ENCODE measurements at places on chromosomes 1 and 21. TPM values are rescaled to one million over a fixed set of nuclear protein-coding genes. Genes with fewer than 3 reads are reported as not detected.
A peak's percentile ranks its signal among the peaks of the same experiment; 100 is the strongest.

Gene FHAD1
- not detected for total RNA-seq

DNA sequence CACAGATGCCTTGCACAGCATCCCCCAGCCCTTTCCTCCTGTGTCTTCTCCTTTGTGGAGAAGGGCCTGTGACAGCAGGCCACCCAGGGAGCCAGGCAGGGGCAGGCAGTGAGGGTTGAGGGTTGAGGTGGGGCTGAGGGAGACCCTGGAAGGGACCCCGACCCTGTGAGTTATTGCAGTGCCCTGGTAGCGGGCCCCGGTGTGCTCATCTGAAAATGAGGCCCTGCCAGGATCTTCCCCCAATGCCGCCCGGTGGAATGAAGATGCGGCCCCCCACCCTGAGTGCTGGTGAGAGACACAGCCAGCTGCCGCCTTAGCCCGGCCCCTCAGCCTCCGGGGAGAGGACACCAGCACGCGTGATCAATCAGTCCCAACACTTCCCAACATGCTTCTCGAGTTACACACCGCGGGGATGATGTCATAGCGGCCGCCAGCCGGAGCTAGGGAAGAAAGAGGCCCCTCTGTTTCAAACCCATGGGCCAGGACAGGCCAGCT is 36.2 kb upstream of the ACTRT2 start:
- no peak for DNase-seq

DNA sequence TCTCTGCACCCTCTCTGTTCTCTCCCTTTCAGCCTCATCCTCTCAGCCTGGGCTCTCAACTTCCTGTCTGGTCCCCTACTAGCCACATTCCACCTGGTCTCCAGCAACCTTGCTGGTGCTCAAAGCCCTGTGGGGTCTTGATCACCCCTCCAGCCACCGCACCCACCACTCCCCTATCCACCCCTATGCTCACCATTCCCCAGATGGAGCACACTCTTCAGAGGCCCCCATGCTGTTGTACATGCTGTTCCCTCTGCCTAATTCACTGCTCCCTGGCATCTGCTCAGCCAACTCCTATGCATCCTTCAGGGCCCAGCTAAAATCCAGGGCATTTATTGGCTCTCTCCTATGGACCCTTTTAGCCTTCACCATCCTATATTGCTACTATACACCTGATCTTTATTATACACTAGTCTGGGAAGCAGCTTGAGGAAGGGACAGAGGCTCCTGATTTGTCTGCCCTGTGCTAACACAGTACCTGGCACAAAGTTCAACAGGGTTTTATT is 81.0 kb downstream of the GLIS1 start:
- no peak for DNase-seq

DNA sequence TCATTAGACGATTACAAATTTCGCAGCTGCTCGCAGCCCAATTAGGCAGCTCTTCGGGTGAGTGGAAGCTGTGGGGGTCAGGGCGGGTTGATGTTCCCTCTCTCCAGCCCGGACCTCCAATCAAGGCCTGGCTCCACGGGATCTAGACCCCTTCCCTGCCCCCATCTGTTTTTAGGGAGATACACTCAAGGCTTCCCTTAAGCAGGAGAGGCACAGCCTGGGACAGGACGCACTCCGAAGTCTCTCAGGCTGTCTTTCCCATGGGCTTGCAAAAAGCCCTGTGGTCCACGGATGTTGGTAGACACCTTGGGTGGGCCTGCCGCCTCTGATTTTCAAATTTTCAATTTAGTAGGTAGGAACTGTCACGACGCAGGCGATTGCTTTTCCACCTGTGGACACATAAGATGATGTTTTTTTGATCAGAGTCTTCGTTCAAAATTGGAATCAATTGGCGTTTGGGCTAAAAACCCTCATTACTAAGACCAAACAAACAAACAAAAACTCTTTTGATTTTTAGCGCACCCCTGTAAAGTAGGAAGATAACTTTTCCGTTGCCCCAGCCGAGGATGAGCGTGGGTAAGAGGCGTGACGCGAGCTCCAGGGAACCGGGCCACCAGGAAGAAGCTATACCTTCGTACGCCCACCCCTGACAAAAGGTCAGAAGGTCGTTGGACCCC is 2.5 kb upstream of the LHX8 start:
- DNase-seq: no peak

- DNase-seq: peak; percentile 77
Measured at GRCh38 chr1:12591267-12591938, 26.6 kb downstream of the DHRS3 start.

GRCh38 chr1:245221805-245222204 is 67.0 kb downstream of the KIF26B start:
- no peak for DNase-seq

- no peak for DNase-seq
Measured at GRCh38 chr1:84800090-84801073, 92.6 kb downstream of the LPAR3 start.

DNA sequence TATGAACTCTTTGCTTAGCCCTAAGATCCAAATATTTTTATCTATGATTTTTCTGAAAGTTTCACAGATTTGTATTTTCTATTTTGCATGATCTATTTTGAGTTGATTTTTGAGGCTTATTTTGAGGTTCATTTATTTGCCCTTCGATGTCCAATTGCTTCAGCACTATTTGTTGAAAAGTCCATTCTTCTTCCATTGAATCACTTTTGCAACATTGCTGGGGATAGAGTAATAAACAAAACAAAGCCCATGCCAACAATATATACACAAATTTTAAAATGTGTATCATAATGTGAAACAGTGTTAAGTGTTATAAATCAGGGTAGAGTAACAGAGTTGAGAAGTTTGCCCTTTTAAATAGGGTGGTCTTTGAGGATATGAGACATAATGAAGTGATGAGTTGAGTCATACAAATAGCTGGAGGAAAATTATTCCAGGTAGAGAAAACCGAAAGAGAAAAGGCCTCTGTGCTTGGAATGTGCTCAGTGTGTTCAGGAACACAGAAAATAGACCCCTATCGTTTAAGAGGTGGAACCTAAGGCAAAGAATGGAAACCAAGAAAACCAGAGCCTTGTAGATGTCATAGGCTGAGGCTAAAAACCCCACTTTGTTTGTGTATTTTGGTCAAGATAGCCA is 172.7 kb upstream of the NR5A2 start:
- DNase-seq: peak; percentile 41

Gene ITLN2
- not detected for total RNA-seq

GRCh38 chr1:220153147-220153546 is 59.2 kb downstream of the IARS2 start:
- no peak for DNase-seq

- no peak for DNase-seq
Measured at GRCh38 chr21:45932922-45933502, 48.6 kb upstream of the COL6A1 start.

Gene TBX15
- 38.7 TPM for total RNA-seq

Gene MAP1LC3C
- total RNA-seq: not detected

DNA sequence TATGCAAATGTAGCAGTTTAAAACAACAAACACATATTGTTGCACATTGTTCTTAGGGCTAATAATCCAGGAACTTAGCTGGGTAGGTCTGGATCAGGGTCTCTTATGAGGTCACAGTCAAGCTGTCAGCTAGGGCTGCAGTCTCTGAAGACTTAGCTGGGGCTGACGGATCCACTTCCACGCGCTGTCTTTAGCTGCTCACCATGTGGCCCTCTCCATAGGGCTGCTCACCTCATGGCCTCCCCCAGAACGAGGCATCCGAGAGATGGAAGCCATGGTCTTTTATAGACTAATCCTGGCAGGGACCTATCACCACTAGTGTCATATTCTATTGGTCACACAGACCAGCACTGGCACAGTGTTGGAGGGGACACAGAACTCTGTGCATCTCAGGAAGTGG is 8.7 kb upstream of the OXCT2 start:
- DNase-seq: no peak

DNA sequence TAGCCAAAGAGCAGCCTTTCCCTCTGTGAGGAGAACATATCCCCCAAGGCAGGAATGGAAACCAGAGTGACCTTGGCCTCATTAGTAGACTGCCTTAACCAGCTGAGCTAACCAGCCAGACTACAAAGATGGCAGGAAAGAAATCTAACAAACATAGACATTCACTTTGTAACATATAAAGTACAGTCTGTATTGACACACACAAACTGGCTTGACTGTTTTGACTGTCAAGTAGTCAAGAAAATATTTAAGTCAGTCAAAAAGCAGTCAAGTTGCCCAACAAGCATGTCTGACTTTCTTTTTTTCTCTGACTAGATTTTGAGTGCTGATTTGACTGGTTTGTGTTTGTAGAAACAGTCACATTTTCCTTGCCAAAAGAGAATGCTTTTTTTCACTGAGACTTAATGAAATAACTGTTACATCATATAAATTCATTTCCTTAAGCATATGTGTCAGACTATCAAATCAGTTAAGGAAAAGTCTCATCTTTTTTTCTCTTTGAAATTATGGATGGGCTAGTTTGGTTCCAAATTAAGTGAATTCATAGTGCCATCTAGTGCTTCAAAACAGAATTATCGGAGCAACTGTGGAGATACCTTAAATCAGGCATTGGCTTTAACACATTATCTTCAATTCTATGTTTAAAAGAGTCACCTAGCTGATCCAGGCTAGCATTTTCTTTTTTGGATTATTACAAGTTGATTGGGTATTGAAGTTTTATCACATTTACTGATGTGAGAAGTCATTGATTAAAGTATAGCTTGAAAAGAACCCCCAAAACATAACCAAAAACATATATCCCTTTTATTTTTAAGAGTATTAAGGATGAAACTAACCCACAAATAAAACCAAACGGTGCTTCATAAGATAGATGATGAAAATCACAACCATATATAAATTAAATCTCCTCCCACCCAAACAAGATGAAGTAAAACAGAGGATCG is 75.0 kb downstream of the ATP6V1G3 start:
- DNase-seq: peak; percentile 82

Gene CFHR5
- not detected for total RNA-seq

- DNase-seq: no peak
Measured at GRCh38 chr1:59096501-59096900, 200.4 kb upstream of the FGGY start.

- peak; percentile 93 for DNase-seq
Measured at GRCh38 chr1:100164216-100164615, 13.8 kb downstream of the LRRC39 start.

Gene MTX1
- 39.6 TPM for total RNA-seq
